ENCODE measurements at places on chromosomes 16 and 17. TPM values are rescaled to one million over a fixed set of nuclear protein-coding genes. Genes with fewer than 3 reads are reported as not detected.
A peak's percentile ranks its signal among the peaks of the same experiment; 100 is the strongest.

DNA sequence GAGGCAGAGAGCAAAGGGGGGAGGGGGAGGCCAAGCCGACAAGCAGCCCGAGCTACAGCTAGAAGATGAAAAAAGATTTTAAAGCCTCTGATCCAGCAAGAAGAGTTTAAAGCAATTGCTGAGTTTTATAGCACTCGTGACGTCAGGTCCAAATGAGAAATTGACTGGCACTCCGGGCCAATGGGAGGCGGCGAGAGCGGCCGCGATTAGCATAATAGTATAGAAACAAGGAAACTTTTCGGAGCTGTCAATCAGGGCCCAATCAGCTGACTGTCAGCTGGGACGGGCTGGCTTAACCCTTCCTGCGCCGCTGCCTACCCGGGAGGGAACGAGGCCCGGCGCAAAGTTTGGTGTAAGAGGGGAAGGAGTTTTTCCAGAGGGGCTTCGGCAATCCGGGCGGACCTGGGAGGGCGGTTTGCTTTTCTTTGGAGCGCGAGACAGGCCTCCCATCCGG is at the start of gene MAF:
TSS of gene MAF (minus strand) at position 100 of the 454 bp plus-strand sequence. CDS start 835 bp downstream, outside the sequence.
- peak; percentile 96 for DNase-seq

DNA sequence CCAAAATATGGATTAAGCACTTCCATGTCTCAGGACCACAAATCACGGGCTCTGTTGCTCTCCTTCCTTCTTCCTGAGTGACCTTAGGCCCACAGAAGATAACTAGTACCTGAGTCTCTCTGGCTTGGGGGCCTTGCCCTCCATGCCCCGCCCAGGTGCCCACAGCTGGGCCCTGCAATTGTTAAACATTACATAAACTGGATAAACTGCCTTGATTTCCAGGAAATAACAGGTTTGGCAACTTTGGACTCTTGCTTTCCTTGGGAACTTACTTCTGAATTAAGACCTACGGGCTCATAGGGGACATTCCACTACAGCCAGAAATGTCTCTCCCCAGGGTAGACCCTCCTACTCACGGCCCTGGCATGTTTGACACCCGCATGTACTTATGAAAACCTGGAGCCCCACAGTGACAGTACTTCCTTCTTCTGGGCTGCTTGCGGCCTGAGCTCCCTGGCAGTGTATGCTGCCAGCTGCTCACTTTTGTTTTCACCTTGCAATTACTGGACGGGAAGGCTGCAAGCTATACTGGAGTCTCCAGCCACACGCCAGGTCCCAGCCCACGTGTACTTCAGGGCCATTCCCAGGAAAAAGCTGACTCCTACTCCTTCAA is 2.3 kb upstream of the UBALD2 start:
- DNase-seq: no peak

Gene PRSS53
- polyA plus RNA-seq: 1.0 TPM

DNA sequence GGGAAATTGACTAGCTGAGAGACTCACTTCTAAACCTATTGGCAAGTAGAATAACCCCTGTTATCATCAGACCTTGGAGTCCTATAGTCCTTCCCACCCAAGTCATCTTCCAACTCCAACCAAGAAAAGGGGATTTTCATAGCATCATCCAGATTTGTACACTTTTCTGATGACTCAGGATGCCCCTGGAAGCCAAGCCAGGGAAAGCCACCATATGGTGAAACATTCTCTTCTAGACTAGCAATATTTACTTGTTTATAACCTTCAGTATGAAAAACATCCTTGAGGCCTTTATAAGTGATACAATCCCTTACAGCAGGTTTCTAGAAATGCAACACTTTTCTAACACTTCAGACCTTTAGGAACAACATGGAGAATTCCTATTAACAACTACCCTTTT is 618.8 kb upstream of the CDH11 start:
- no peak for DNase-seq

- no peak for DNase-seq
These were observed 1.0 kb downstream of the BCL7C start for GRCh38 chr16:30892670-30893416.

DNA sequence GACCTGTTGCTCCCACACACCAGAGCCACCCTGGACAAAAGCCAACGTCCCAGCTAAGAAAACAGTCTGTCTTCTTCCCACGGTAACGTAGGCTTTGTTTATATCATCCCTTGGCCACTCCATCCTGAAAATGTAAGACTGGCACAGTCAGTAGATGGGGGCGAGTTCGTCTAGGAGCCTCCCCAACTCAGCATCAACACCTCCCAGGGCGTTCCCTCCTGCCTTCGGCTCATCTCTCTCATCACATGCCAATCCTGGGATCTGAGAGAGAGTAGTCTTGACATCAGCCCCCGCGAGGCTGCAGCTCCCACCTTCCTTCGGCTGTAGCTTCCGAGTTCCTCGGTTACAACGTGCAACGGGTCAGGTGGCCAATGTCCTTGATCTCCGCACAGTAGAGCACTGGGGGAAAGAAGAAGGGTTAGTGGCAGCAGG is 894 bp downstream of the RNF227 start:
- DNase-seq: no peak

GRCh38 chr16:3150346-3151218 is 15.8 kb downstream of the ZNF213 start:
- DNase-seq: peak; percentile 95

GRCh38 chr17:62807812-62808575 is at the start of gene MARCHF10:
Gene MARCHF10, minus strand, starts transcription at chr17:62808314. Its CDS starts 6,579 bp downstream, at chr17:62801735.
- peak; percentile 65 for DNase-seq

DNA sequence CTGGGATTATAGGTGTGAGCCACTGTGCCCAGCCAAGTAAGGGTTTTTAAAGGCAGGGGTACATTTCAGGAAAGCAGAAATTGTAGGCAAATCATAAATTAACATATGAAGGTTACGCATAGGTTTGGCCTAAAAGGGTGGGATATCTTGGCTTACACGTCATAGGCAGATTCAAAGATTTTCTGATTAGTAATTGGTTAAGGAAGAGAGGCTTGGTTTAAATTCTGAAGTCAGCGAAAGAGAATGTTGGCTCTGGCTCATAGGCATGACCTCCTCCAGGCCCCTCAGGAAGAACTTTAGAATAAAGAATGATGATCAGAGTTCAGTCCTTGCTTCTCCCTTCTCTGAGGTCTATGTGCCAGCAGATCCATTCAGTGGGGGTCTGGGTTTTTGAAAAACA is 124.8 kb upstream of the RBBP6 start:
- DNase-seq: no peak

GRCh38 chr16:13351181-13351580 is 449.8 kb downstream of the SHISA9 start:
- no peak for DNase-seq

GRCh38 chr17:45740553-45741330 is 43.4 kb upstream of the CRHR1 start:
- peak; percentile 42 for DNase-seq

Gene GP1BA
- polyA plus RNA-seq: 2.7 TPM

- DNase-seq: no peak
These were observed 18.7 kb downstream of the HMOX2 start for GRCh38 chr16:4494746-4495490.

DNA sequence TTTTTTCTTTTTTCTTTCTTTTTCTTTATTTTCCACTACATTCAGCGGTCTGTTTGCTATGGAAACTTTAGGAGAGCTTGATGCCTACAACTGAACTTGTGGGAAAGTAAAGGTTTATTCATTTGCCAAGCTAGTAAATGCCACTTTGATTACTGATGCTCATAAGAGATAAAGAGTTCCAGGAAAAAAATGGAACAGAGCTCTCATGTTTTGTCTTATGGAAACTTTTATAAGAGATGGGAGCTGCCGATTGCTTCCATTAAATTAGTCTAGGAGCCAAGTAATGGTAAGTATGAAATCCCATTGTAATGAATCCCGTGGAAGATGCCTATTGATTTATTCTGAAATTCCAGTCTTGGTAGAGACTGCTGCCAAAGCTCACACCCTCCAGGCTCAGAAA is 7.1 kb downstream of the ANKFN1 start:
- DNase-seq: no peak

Gene NXN
- 35.4 TPM for polyA plus RNA-seq

- peak; percentile 90 for DNase-seq
These were observed 36.2 kb downstream of the ABR start for GRCh38 chr17:1143573-1143972.

DNA sequence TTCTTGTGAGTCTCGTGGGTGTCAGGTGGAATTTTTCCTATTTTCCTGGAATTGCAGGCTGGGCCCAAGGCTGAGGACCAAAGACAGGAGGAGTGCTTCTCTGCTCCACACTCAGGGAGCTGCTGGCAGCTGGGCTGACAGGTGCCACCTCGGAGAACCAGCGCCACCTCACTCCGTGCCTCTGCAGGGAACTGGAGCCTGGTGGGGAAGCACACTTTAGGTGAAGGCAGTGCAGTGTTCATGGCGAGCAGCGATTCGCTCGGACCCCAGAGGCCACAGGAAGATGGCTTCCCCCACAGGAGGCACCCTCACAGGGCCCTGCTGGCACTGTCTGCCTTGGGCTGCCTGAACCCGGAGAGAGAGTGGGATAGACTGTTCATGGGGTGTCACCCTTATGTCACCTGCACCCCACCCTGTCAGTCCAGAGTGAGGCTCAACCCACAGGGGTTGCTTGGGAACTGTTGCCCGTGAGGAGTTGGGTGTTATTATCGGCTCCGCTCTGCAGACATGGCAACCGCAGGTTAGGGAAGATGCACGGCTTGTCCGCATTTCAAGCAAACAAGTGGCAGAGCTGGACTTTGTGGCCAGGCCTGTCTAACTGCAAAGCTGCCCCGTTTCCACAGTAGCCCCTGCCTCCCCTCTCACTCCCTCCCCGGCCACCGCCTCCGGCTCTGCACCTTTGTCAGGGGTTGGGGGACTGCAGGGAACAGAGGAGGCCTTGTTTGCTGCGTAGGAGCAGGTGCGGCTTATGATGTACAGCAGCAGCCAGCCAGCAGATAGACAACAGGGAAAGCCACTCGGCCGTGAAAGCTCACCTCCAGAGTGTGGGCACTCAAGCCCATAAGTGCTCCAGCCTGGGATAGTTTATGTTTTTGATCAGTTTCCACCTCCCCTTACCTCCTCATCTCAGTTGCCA is 15.5 kb downstream of the TBC1D24 start:
- DNase-seq: no peak

Data from renal pelvis (tissue), 12 donors.